KBM-7 (cell line): ENCODE measurements at places on chromosomes 1 and 21.

GRCh38 chr1:180070286-180070685 is 84.4 kb upstream of the QSOX1 start:
- no peak for DNase-seq

DNA sequence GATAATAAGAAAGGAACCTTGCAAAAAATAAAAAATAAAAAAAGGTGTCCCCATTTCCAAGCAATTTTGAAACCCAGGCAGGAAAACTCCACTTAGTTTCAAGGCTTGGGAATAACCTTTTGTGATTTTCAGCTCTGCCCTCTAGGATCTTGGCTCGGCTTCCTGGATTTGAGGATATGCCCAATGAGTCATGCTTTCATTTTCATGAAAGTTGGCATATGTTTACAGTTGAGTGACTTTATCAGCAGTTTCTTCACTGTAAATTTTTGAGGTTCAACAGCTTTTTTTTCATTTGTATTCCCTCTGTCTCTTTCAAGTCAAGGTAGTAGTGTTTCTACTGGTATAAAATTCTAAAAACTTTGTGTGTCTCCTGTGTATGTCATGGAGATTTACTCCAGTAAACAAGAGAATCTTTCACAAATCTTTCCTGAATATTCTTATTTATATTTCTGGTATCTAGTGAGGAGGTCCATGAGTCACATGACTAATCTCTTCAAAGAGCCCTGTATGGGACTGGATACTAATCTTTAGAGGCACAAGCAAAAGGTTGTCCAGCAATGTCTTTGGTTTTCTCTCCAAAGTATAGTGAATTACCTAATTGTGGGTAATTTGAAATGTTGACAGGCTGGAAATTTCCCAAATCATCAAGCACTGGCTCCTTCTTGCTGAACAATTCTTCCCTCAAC is 335.3 kb downstream of the BRINP2 start:
- DNase-seq: no peak

DNA sequence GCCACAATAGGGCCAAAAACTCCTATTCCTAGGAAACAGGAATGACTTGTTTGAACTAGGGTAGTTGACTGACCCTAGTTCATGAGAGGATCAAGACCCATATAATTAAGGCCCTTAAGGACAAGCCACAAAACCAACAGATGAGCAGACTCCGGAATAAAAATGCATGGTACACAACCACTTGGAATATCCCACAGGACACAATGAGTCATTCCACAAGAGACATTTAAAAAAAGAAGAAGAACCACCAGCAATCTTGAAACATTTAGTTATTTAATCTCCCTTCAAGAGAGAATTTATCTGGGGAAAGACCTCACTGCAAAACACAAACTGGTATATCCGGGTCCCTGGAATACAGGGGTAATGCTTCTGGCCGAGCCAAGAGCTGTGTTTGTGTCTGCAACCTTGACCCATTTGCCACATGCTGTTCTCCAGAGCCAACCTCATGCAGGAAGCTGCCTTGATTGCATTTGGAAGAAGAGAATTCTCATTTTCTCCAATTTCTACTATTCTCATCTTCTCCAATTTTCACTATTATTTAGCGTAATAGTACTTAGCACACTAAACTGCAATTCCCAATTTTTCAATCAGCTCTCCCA is 135.5 kb downstream of the TGFBR3 start:
- no peak for DNase-seq

DNA sequence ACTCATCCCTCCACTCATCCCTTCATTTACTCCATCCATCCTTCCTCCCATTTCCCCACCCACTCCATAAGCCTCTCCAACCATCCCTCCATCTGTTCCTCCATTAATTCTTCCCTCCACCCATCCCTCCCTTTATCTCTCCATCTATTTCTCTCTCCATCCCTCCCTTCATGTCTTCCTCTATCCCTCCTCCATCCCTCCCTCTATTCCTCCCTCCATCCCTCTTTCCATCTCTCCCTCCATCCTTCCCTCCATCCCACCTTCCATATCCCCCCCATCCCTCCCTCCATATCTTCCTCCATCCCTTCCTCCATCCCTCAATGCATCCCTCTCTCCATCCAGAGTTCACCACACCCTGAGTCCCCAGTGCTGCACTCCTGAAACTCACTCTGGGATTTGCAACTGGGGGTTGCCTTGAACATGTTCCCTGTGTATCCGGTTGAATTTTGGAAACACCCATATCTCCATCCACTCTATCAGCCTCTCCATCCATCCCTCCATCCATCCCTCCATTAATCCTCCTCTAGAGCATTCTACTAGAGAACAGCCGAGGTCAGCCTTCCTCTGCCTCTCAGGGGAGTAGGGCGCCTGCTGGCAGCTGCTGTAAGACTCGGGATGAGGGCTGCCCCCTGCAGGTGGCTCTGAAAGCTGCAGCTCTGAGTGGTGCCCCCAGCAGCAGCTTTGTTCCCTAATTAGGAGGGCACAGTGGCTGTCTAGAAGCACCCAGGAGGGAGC is 39.4 kb downstream of the ABCG1 start:
- peak; percentile 79 for DNase-seq
